ENCODE measurements at places on chromosomes 1 and 21.

GRCh38 chr1:244221991-244222390 lies 170.9 kb downstream of the ZBTB18 start:
- DNase-seq, result no peak

DNA sequence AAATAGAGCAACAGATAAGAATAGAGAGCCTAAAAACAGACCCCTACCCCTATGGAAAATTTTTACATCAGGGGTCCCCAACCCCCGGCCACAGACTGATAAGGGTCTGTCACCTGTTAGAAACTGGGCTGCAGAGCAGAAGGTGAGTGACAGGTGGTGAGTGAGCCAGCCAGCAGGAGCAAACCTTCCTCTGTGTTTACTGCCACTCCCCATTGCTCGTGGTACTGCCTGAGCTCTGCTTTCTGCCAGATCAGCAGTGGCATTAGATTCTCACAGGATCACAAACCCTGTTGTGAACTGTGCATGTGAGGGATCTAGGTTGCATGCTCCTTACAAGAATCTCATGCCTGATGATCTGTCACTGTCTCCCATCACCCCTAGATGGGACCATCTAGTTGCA lies 174.1 kb downstream of the FOXD2 start:
- no peak for DNase-seq

- DNase-seq, result no peak
Measured at GRCh38 chr1:68448365-68448764, 1.4 kb downstream of the RPE65 start.

- no peak for DNase-seq
Measured at GRCh38 chr21:23026878-23027277, 2028.7 kb downstream of the NCAM2 start.

DNA sequence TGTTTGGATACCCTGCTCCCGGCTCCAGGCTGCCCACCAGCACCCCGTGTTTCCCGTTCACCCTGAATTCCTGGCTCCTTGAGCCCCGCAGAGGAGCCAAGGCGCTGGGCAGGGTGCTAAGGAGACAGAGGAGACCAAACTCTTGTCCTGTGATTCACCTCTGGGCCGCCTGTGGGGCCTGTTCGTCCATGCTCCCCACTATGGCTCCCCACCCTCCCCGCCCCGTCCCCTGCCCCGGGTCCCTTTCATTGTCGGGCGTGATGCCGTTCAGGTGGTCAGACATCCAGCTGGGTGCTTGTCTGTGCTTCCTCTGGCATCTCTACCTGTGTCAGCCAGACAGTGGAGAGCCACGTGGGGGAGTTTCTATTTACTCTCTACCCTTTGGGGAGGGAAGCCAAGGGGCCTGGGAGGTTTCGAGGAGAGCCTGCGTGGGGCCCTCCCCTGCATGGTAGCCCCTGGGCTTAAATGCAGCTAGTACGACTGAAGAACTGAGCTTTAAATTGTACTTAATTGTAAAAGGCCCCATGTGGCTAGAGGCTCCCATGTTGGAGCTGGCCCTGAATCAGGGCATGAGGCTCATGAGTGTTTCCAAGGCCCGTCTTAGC lies 221.4 kb upstream of the TMEM51 start:
- DNase-seq, result no peak

DNA sequence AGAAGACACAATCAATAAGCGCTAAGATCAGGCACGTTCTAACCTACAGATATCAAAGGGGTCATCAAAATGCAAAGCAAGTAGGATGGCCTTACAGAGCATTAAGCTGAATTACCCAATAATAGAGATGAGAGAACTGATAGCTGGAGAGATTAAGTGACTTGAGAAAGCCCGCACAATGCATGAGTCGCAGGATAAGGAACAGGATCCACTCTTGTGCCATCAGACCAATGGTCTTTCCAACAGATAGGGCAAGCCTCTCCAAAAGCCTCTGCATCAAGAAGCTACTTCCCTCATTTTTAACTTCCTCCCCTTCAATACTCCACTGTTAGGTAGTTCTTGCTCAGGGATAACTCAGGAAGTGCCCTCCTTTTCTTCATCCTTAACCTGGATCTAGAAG lies 2.6 kb downstream of the CHML start:
- no peak for DNase-seq

- no peak for DNase-seq
Measured at GRCh38 chr1:57934745-57935144, 510.9 kb upstream of the DAB1 start.

GRCh38 chr1:205510308-205510950 lies 6.0 kb downstream of the CDK18 start:
- DNase-seq, result no peak

DNA sequence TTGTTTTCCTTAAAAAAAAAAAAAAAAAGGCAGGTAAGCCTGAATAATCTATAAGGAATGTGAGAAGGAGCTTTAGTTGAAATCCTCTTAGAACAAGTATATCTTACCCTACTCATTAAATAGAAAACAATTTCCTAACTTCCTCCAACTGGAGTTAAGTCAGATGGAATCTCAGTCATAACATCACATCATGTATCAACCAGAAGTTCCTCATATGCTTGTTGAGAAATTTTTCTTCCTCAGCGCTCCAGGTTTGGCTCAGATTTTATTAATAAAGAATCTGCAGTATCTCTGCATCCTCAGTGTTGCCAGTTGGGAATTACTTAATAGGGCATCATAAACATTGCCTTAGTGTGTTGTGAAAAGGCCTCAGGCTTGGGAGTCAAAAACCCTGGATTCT lies 37.6 kb downstream of the DUSP10 start:
- DNase-seq, result no peak

- no peak for DNase-seq
Measured at GRCh38 chr1:213871179-213871578, 116.6 kb upstream of the PROX1 start.

DNA sequence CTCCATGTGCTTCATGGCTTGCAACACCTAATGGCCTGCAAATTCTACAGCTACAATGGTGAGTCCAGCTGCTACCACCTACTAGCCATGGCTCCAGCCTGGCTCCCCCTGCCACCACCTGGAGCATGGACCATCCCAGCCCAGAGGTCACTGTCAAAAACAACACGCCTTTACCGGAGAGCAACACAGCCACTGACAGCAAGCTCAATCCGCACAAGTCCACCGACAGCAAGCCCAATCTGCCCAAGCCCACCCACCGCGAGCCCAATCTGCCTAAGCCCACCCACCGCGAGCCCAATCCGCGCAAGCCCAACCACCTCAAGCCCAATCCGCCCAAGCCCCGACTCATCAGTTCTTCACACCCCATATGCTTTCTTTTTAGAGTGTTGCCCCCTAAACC lies 128.2 kb downstream of the KIF26B start:
- no peak for DNase-seq

DNA sequence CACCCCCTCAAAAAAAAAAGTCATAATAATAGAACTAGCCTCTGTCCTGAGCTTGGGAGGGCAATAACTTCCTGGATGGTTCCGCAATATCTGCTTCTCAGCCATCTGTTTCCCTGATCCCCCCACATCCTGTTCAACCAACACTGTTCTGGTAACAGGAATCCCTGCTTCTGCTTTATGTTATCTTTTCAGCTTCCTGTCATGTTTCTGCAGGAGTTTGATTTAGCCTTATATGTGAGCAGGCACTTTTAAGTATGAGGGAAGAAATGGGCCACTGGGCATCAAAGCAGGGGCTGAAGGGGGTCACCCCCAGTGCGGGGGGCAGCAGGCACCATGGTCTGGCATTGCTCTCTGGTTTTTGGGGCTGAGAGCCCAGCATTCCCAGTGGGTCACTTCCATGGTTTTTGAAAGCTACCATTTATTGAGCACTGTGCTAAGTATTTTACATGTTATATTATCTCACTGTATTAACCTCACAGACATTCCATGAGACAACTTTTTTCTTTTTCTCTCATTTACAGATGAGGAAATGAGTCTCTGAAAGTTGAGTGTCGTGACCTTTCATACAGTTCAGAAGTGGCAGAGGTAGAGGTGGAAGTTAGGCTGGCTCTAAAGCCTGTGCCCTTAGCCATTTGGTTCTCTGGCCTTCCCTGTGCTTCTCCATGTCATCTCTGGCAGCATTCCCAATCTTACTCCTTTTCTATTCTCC lies 61.9 kb downstream of the DNTTIP2 start:
- no peak for DNase-seq

DNA sequence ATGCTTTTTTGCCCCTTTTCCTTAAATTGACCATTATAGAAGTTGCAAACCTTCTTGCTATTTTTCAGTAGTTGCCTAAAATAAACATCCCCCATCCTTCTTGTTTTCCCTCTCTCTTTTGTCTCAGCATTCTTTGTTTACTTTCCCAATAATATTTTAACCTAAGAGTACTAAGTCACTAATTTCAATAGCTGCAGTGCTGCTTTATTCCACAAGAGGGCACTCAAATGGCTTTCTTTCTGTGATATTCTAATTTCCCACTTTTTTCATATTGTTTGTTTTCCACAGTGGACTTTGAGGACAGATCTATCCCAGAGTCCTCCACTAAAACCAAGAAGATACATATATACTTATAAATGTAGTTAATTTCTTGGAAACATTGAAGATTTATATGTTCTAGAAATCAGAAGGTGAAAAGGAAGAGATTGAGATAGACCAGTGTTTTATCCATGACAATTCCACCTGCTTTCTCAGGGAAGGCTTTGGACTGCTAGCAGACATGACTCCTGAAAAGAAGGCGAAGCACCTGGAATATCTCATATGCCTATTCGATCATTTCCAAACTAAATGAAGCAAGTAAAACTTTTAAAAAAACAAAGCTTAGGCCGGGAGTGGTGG lies 104.8 kb upstream of the GRIK1 start:
- DNase-seq, result no peak

DNA sequence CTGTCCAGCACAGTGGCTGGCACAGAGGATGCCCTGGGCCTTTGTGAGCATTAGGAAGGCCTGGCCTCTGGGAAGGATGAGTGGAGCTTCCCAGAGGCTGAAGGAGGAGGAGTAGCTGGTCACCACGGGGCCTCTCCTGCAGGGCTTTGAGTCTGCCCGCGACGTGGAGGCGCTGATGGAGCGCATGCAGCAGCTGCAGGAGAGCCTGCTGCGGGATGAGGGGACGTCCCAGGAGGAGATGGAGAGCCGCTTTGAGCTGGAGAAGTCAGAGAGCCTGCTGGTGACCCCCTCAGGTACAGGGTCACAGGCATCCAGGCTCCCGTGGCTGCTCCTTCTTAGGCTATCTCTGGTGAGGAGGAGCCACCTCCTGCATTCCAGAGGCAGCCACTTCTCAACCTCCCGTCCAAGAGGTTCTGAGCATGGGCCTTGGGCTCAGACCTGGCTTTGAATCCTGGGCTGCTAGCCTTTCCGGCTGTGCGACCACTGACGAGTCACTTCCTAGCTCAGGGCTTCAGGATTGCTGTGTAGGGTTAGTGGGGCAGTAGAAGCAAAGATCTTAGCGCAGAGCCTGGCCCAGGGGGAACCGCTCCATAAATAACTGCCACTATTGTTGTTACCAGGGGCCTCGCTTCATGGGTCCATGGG lies 14.0 kb downstream of the SESN2 start:
- no peak for DNase-seq

GRCh38 chr1:184362876-184363275 lies 24.0 kb upstream of the C1orf21 start:
- no peak for DNase-seq

GRCh38 chr1:211601982-211602670 lies 23.2 kb upstream of the SLC30A1 start:
- no peak for DNase-seq

DNA sequence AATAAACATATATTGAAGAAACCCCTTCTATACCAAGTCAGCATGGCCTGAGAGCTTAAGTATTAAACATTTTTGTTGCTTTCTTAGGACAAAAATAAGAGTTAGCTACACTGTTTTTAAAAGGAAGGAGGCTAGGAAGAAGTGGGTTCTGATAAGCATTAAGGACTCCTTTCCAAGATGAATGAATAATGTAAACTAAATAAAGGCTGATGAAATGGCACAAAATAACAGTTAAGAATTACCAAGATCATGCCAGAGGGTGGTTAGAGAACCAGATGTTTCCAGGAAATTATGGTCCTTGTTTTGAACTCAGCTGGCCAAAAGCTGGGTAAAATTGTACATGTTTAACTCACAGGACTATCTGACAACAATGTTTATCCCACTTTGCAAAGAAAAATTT lies 114.1 kb upstream of the ETS2 start:
- DNase-seq, result no peak

Data from stimulated activated CD4-positive, alpha-beta T cell treated with anti-CD3 and anti-CD28 coated beads, Interleukin-12 subunit alpha, Interleukin-12 subunit beta, amount 100 ng/mL, for 48 hours (primary cell).